ENCODE measurements at places on chromosomes 4 and X.

DNA sequence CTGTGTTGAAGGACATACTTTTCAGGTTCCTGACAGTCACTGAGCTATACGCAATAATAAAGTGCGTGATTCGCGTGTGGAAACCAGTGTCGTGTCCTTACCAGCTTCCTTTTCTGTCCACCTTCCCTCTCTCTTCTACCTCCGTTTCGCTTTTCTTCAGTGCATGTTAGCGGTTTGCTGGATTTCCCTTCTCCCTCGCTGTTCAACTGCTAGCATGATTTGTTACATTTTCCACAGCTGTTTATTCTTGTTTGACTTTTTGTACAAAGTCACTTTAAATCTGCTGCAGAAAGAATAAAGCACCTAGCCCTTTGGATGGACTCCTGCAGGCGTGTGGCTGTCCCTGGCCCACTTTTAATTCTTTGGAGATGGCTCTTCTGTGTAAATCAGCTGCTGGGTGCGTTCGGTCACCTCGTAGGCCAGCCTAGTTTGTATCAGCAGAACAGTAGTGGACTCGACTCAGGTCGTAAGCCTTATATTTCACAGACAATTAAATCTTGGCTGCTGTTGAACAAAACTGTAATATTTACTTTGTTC lies 8.9 kb upstream of the HAND2 start:
- peaks cover 38% of the 10 kb centered on the region for H3K27me3 ChIP-seq
- no peaks in the 10 kb centered on the region for H3K36me3 ChIP-seq
- H3K4me3 ChIP-seq: peak overlapping the region; percentile 18

GRCh38 chr4:40421839-40422708 lies 86.9 kb downstream of the CHRNA9 start:
- no peak for DNase-seq
- no peaks in the 10 kb centered on the region for H3K36me3 ChIP-seq
- H3K27me3 ChIP-seq: no peaks in the 10 kb centered on the region
- H3K4me3 ChIP-seq: no peak overlapping the region

DNA sequence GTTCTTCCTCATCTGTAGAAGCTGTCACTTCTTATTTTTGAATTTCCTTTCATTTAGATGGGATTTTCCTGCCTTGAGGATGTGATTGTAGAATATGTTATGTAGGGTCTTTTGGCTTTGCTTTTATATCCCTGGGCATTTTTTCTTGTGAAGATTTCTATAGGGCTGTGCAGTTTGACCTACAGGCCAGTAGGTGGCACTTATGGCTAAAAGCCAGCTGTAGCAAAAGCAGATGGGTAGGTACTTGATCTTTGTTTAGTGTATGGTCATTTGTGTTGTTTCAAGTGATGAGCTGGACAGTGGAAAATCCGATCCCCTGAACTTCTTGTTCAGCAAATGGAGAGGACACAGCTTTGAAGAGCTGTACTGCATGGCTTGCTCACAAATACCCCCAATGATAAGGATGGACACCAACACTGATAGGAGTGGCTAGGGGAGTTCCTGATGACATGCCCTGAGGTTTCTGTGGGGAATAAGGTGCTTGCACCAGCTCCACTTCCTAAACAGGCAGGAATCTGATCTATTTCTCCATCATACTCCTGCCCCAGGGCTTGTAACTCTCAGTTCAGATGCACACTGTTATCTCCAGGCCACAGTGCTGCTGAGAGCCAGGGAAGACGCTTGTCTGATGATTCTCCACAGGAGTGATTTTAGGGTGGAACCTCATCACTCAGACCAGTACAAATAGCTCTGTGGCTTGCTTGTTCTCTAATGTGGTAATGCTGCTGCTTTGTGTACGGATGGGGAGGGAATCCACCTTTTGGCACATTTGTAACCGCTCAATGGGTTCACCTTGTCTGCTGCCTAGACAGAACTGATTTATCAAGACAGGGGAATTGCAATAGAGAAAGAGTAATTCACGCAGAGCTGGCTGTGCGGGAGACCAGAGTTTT lies 417.1 kb upstream of the MAGEB16 start:
- H3K4me1 ChIP-seq: no peaks in the 10 kb centered on the region
- no peak for DNase-seq
- H3K4me3 ChIP-seq: no peak overlapping the region
- H3K27ac ChIP-seq: no peak overlapping the region
- H3K27me3 ChIP-seq: no peaks in the 10 kb centered on the region

- H3K4me3 ChIP-seq: peak within 1 kb of the TSS; percentile 59
- DNase-seq: peak; percentile 38
- peaks cover 6% of the 10 kb centered on the region for H3K4me1 ChIP-seq
- H3K27ac ChIP-seq: peak within 1 kb of the TSS; percentile 60
Measured at GRCh38 chrX:56995271-56995994, at the start of gene SPIN3. SPIN3 (minus strand) TSS chrX:56995541; CDS start chrX:56994947, 594 bp downstream.

GRCh38 chr4:168765726-168766125 lies 244.3 kb downstream of the CBR4 start:
- H3K4me1 ChIP-seq: no peaks in the 10 kb centered on the region
- peaks cover 2% of the 10 kb centered on the region for H3K27me3 ChIP-seq
- no peak for DNase-seq

GRCh38 chr4:76737771-76738085 lies 160.2 kb downstream of the SOWAHB start:
- no peak for DNase-seq
- H3K27ac ChIP-seq: no peak overlapping the region
- H3K36me3 ChIP-seq: no peaks in the 10 kb centered on the region
- H3K27me3 ChIP-seq: no peaks in the 10 kb centered on the region
- no peaks in the 10 kb centered on the region for H3K4me1 ChIP-seq

DNA sequence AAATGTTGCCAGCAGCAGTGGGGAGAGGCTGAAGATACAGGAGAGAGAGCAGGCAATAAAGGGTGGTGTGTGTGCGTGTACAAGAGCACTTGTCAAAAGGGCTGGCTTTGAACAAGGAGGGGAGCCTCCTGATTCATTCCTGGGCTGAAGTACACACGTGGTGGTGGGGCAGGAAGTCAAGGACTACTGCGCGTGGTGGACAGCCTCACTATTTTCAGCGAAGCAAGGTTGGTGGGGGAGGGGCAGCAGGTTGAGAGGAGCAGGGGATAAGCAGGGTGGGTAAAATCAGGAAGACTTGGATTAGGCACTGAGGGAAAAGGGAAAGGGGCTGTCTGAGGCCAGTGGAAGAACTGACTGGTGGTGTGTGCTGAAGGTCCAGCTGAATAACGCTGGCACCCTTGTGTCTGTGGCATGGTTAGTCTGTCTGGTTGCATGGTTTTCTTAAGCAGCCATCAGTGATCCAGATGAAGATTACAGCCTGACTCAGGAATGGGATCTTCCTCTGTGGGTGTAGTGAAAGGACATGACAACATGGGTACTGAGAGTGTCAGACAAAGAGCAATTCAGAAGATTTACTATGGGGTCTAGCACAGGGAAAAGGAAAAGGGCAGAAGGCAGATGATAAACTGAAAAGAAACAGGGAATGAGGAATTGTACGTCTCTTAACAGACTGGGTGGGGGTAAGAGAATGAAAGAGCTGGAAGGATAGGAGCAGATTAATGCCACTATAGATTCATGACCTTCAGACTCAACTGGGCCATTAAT lies 149.8 kb downstream of the CHM start:
- H3K36me3 ChIP-seq: no peaks in the 10 kb centered on the region
- no peak overlapping the region for H3K4me3 ChIP-seq
- DNase-seq: no peak
- H3K27ac ChIP-seq: no peak overlapping the region
- H3K27me3 ChIP-seq: no peaks in the 10 kb centered on the region
- no peaks in the 10 kb centered on the region for H3K4me1 ChIP-seq

- H3K27ac ChIP-seq: no peak overlapping the region
- no peaks in the 10 kb centered on the region for H3K27me3 ChIP-seq
- H3K36me3 ChIP-seq: no peaks in the 10 kb centered on the region
- no peaks in the 10 kb centered on the region for H3K4me1 ChIP-seq
- H3K4me3 ChIP-seq: no peak overlapping the region
Measured at GRCh38 chrX:9091258-9091657, 57.3 kb upstream of the FAM9B start.

GRCh38 chrX:95675011-95675410 lies 1009.6 kb upstream of the DIAPH2 start:
- H3K36me3 ChIP-seq: no peaks in the 10 kb centered on the region
- no peak for DNase-seq
- no peaks in the 10 kb centered on the region for H3K27me3 ChIP-seq
- H3K4me1 ChIP-seq: no peaks in the 10 kb centered on the region
- no peak overlapping the region for H3K27ac ChIP-seq

DNA sequence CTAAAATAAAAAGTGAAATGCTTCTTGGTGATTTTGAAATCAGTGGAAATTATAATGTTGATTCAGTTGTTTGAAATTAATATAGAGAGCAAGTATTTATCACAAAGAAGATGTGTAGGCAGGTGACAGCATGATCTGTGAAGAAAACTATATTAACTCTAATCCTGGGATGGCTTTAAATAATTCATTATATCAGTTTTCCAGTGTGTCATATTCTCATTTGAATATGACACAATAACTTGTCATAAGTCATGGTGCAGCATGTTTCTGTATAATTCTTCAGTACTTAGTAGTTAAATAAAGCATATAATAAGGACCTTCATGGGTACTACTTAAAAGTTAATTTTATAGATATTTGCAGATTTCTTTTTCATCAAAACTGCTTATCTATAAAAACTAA lies 573.6 kb downstream of the INPP4B start:
- no peak overlapping the region for H3K27ac ChIP-seq
- peaks cover 4% of the 10 kb centered on the region for H3K36me3 ChIP-seq
- H3K27me3 ChIP-seq: no peaks in the 10 kb centered on the region
- H3K4me1 ChIP-seq: no peaks in the 10 kb centered on the region

DNA sequence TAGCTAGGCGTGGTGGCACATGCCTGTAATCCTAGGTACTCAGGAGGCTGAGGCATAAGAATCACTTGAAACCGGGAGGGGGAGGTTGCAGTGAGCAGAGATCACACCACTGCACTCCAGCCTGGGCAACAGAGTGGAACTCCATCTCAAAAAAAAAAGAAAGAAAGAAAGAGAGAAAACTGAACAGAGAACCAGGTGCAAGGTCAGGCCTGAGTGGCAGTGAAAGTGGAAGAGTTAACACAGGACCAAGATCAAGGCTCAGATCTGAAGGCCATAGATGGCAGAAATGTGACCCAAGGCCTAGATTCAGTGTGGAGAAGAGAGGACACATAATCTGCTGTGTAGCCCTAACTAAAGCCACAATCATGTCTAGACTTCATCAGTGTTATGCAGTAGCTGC lies 4.9 kb upstream of the ZNF630 start:
- H3K4me3 ChIP-seq: no peak overlapping the region
- no peaks in the 10 kb centered on the region for H3K27me3 ChIP-seq
- no peaks in the 10 kb centered on the region for H3K36me3 ChIP-seq
- H3K4me1 ChIP-seq: peaks cover 4% of the 10 kb centered on the region
- no peak for DNase-seq
- H3K27ac ChIP-seq: no peak overlapping the region

DNA sequence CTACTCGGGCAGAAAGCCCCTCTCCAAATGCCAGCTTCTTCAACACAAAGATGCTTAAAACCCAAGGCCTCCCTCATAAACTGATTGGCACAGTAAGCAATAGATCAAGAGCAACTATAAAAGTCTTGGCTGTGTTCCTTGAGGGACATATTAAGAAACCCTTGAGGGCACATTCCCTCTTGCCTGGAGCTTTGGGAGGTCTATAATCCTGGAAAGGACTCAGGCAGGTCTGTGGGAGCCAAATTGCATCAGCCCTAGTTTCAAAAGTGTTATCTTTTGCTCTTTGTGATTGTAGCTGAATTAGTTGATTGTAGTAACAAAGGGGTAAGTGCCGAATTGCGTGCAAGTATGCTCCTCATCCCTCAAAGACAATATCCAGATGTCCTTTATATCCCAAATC lies 18.6 kb upstream of the SETD7 start:
- no peaks in the 10 kb centered on the region for H3K36me3 ChIP-seq
- H3K27ac ChIP-seq: no peak overlapping the region
- no peak for DNase-seq
- no peak overlapping the region for H3K4me3 ChIP-seq

GRCh38 chrX:53930515-53931380 lies 113.5 kb downstream of the PHF8 start:
- no peak for DNase-seq
- no peaks in the 10 kb centered on the region for H3K36me3 ChIP-seq
- H3K27me3 ChIP-seq: no peaks in the 10 kb centered on the region
- no peak overlapping the region for H3K27ac ChIP-seq
- H3K4me3 ChIP-seq: no peak overlapping the region

GRCh38 chr4:25879991-25880651 lies 17.3 kb upstream of the SEL1L3 start:
- no peaks in the 10 kb centered on the region for H3K36me3 ChIP-seq
- no peaks in the 10 kb centered on the region for H3K27me3 ChIP-seq
- H3K4me1 ChIP-seq: no peaks in the 10 kb centered on the region
- no peak overlapping the region for H3K27ac ChIP-seq

DNA sequence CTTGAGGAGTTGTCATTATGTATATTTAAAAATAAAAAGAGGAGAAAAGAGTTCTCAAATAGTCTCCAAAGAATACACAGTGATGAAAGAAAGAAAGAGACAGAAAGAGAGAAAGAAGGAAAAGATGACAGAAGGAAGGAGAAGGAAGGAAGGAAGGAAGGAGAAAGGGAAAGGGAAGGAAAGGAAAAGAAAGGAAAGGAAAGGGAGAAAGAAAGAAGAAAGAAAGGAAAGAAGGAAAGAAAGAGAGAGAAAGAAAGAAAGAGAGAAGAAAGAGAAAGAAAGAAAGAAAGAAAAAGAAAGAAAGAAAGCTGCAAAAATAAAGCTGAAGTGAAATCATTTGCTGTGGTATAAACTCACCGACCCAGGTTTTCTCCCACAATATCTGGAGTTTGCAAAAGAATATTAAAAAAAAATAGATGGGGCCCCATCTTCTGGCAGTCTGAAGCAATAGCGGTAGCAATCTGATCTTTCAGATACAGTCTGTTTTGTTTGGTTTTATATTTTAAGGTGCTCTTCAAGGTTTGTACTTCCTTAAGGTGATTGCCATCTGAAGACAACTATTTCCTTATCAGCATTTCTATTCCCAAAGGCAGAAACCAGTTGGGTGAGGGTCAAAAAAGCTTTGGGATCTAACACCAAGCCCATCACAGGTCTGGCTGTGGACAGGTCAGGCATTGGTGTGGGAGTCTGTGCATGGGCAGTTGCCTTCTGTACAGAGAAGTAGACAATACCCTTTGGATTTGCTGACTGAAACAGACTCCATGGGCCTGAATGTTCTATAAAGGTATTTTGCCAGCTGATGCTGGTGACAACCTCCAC lies 160.4 kb downstream of the CPEB2 start:
- H3K27ac ChIP-seq: no peak overlapping the region
- no peak overlapping the region for H3K4me3 ChIP-seq
- DNase-seq: no peak
- H3K4me1 ChIP-seq: no peaks in the 10 kb centered on the region
- H3K36me3 ChIP-seq: no peaks in the 10 kb centered on the region

GRCh38 chrX:17547658-17548057 lies 172.7 kb downstream of the NHS start:
- H3K4me3 ChIP-seq: no peak overlapping the region
- no peak for DNase-seq
- peaks cover 3% of the 10 kb centered on the region for H3K27me3 ChIP-seq
- H3K36me3 ChIP-seq: no peaks in the 10 kb centered on the region
- no peak overlapping the region for H3K27ac ChIP-seq

- H3K27ac ChIP-seq: no peak overlapping the region
- no peak overlapping the region for H3K4me3 ChIP-seq
- no peak for DNase-seq
- H3K36me3 ChIP-seq: no peaks in the 10 kb centered on the region
- no peaks in the 10 kb centered on the region for H3K4me1 ChIP-seq
- H3K27me3 ChIP-seq: no peaks in the 10 kb centered on the region
Measured at GRCh38 chrX:148813422-148813821, 313.0 kb downstream of the AFF2 start.

- H3K27me3 ChIP-seq: no peaks in the 10 kb centered on the region
- H3K4me1 ChIP-seq: no peaks in the 10 kb centered on the region
- no peak overlapping the region for H3K4me3 ChIP-seq
- no peaks in the 10 kb centered on the region for H3K36me3 ChIP-seq
Measured at GRCh38 chr4:53895137-53895536, 169.3 kb downstream of the CHIC2 start.

- no peaks in the 10 kb centered on the region for H3K4me1 ChIP-seq
- no peak for DNase-seq
- no peaks in the 10 kb centered on the region for H3K36me3 ChIP-seq
- no peak overlapping the region for H3K4me3 ChIP-seq
Measured at GRCh38 chrX:77070202-77070918, 376.8 kb upstream of the FGF16 start.

Data from T-cell (primary cell).